Activated CD4-positive, alpha-beta memory T cell treated with anti-CD3 and anti-CD28 coated beads for 36 hours (primary cell): ENCODE measurements at places on chromosomes 3 and 15. TPM values are rescaled to one million over a fixed set of nuclear protein-coding genes. Genes with fewer than 3 reads are reported as not detected.
A peak's percentile ranks its signal among the peaks of the same experiment; 100 is the strongest.

UACA gene
- total RNA-seq = 3.8 TPM

ENTPD3 gene
- not detected for total RNA-seq

DZIP3 gene
- total RNA-seq = 11.3 TPM

VILL gene
- total RNA-seq = 9.9 TPM

GPR160 gene
- 7.0 TPM for total RNA-seq

PRTG gene
- total RNA-seq = not detected

ZNF385D gene
- total RNA-seq = not detected

GRCh38 chr3:52162250-52162872 is 8.1 kb upstream of the POC1A start:
- no peak for DNase-seq
- no peaks in the 10 kb centered on the region for H3K4me1 ChIP-seq
- no peaks in the 10 kb centered on the region for H3K36me3 ChIP-seq
- H3K27me3 ChIP-seq = no peaks in the 10 kb centered on the region

GRCh38 chr15:98800437-98801233 is 152.3 kb downstream of the IGF1R start:
- no peak overlapping the region for H3K27ac ChIP-seq
- DNase-seq = no peak
- H3K36me3 ChIP-seq = no peaks in the 10 kb centered on the region
- peaks cover 21% of the 10 kb centered on the region for H3K4me1 ChIP-seq
- no peak overlapping the region for H3K4me3 ChIP-seq

DNA sequence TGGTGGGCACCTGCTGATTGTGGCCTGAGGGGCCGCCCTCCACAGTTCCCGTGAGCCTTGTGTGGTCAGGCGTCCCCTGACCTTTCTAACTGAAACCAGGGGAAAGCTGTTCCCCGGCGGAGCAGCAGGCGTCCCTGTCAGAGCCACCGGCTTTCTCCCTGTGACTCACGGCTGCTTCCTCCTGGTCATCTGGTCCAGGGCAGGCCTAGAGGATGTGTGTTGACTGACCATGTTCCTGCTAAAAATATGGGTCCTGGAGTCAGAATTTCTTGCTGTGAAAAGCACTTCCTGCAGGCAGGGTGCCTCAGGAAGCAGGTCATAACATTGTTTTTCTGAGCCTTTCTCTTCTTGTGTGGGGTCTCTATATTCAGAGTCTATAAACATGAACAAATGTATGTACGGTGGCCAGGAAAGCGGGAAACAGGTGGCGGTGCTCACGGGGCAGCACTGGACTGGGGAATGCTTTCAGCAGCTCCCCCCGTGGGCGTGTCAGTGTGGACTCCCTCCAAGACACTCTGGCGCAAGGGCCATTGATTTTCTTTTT is 38.4 kb upstream of the CGNL1 start:
- H3K27me3 ChIP-seq = peaks cover 13% of the 10 kb centered on the region
- H3K27ac ChIP-seq = no peak overlapping the region
- no peak overlapping the region for H3K4me3 ChIP-seq
- H3K4me1 ChIP-seq = no peaks in the 10 kb centered on the region

DNA sequence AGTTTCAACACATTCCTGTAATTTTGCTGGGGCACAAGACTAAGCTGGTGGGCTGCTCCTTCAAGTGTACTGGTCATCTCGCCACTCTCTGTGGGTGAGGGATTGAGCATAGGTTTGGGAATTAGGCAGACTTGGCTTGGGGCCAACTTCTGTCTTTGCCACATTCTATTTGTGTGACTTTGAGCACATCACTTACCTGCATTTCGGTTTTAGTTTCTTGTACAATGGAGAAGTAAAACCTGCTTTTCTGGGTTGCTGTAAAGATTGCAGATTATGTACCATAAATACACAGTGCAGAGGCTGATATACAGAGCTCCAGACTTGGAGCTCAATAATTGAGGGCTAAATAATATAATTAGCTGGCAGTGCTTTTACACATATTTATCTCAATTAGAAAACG is 162.1 kb downstream of the C3orf38 start:
- H3K27ac ChIP-seq = no peak overlapping the region
- H3K27me3 ChIP-seq = no peaks in the 10 kb centered on the region

- peak overlapping the region; percentile 79 for H3K27ac ChIP-seq
- peaks cover 5% of the 10 kb centered on the region for H3K27me3 ChIP-seq
- peaks cover 7% of the 10 kb centered on the region for H3K36me3 ChIP-seq
- no peak for DNase-seq
- H3K4me3 ChIP-seq = peak overlapping the region; percentile 91
Observed at GRCh38 chr3:4494895-4495264, 1.7 kb downstream of the ITPR1 start.

DNA sequence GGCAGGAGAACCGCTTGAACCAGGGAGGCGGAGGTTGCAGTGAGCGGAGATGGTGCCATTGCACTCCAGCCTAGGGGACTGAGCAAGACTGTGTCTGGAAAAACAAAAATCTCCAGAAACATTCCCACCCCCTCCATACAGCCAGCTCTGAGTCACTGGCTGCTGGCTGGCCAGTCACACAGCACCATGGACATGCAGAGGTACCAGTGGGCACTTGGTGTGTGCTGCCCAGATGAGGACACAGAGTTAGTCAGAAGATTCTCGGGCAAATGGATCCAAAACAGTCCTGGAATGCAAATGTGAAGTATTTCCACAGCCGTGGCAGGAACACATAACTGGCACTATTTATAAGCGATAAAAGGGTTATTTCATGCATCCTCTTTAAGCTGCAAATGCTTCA is 44.6 kb downstream of the BDH1 start:
- peaks cover 4% of the 10 kb centered on the region for H3K4me1 ChIP-seq
- no peak for DNase-seq
- H3K4me3 ChIP-seq = no peak overlapping the region
- peaks cover 30% of the 10 kb centered on the region for H3K36me3 ChIP-seq
- no peaks in the 10 kb centered on the region for H3K27me3 ChIP-seq

- H3K4me1 ChIP-seq = no peaks in the 10 kb centered on the region
- no peak for DNase-seq
- no peak overlapping the region for H3K4me3 ChIP-seq
- no peaks in the 10 kb centered on the region for H3K36me3 ChIP-seq
- H3K27me3 ChIP-seq = no peaks in the 10 kb centered on the region
Observed at GRCh38 chr3:175447521-175447920, 588.4 kb downstream of the NAALADL2 start.

DNA sequence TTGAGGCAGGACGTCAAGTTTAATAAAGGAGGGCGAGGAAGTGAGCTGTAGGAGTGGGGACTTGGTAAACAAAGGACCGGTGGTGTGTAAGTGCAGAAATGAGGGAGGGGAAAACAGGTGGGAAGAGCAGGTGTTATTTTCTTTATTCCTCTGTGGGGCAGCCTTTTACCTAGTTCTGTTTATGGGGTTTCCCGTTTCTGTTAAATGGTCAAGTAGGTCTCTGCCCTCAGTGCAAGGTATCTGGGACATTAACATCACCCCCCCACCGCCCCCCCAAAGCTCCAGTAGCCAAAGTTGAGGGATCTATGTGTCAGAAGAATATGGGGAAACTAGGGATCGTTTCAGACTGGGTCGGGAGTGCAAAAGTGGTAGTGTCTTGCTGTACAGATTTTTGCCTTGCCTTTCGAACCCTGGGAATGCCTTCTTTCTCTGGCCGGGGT is 893 bp downstream of the MGA start:
- DNase-seq = no peak
- H3K4me1 ChIP-seq = peaks cover 39% of the 10 kb centered on the region
- no peaks in the 10 kb centered on the region for H3K27me3 ChIP-seq
- H3K4me3 ChIP-seq = peak overlapping the region; percentile 86

DNA sequence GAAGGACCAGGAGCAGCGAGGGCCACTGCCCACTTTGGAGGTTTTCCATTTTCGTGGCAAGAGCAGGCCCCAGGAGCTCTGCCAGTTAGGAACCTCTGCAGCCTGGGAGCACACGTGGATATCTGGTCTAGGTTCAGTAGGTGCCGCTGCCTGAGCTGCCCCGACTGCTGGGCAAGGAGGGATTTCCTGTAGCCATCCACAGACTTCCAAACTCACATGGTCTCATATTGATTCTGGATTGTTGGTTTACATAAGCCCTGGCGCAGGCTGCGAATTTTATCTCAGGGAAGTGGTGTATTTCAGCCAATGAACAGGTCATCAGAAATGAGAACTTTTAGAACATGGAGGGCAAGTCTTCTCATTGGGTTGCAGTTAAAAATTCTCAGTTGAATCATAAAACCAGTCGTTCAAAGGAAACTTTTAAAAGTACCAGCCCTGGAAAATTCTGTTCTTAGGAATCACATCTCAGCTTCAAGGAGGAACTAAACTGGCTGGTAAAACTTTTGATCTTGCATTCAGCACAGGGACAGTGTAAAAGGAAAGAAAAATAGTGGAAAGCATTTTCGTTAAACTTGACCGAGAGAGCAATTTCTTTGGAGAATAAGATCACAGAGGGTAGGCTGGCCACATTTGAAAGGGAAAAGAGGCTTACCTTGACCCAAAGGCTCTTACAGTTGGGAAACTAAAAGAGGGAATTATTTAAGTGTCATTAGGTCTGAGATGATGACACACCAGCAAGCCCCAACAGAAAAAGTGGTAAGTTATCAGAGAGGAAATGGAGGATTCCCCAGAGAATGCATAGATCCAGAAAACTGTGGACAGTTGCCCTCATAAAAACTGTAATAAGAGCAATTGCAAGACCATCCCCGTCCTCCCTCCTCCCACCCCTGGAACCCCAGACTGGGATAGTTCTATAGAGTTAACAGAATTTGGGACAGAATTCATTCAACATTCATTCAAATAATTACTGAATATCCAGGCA is 6.4 kb upstream of the RTP3 start:
- H3K4me3 ChIP-seq = no peak overlapping the region
- DNase-seq = no peak
- H3K27ac ChIP-seq = no peak overlapping the region
- H3K4me1 ChIP-seq = peaks cover 11% of the 10 kb centered on the region
